CD4-positive, alpha-beta T cell (primary cell): ENCODE measurements at places on chromosomes 11 and 22.

DNA sequence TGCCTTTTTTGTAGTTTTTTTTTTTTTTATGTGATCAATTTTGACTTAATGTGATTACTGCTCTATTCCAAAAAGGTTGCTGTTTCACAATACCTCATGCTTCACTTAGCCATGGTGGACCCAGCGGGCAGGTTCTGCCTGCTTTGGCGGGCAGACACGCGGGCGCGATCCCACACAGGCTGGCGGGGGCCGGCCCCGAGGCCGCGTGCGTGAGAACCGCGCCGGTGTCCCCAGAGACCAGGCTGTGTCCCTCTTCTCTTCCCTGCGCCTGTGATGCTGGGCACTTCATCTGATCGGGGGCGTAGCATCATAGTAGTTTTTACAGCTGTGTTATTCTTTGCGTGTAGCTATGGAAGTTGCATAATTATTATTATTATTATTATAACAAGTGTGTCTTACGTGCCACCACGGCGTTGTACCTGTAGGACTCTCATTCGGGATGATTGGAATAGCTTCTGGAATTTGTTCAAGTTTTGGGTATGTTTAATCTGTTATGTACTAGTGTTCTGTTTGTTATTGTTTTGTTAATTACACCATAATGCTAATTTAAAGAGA is 12.5 kb downstream of the CCND1 start:
- DNase-seq, result no peak

DNA sequence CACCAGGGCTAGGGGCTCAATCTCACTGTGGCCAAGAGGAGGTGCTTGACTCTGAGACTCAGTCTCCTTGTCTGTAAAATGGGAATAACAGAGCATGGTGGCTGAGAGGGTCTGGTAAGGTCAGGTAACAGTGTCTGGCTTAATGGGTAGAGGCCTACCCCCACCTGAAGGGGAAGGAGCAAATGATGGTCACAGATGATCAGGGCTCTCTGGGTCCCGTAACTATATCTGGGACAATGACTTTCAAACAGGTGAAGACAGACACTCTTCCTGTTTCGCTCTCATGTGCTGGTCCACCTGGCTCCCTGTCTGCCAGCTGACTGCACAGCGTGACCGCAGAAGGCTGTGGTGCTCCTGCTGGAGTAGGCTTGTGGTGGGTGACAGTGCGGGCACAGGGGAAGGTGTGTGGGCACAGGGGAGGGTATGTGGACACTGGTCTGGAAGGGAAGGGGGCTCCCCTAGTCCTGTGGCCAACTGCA is 4.0 kb downstream of the A4GALT start:
- no peak for DNase-seq

DNA sequence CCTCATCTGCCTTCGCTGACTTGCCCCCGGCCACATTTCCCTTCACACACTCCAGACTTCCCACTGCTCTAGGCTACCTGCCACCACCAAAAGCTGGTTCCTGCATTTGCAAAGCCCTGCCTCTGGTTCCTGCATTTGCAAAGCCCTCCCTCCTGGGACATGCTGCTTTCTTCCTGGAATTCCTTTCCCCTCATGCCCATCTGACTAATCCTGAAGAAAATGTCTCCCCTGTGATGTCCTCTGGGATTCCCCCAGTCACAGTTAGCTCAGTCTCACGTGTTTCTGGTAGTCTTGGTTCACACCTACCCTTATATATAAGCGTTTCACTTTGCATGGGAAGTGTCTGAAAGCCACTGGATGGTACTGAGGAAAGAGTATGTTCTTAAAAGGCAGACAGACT is 206.9 kb downstream of the DBX1 start:
- no peak for DNase-seq

GRCh38 chr11:69828276-69828970 is 9.2 kb upstream of the FGF3 start:
- no peak for DNase-seq

- no peak for DNase-seq
Measured at GRCh38 chr11:101429703-101430540, 153.9 kb downstream of the TRPC6 start.

GRCh38 chr11:66976028-66976467 is 944 bp downstream of the C11orf86 start:
- DNase-seq, result no peak

DNA sequence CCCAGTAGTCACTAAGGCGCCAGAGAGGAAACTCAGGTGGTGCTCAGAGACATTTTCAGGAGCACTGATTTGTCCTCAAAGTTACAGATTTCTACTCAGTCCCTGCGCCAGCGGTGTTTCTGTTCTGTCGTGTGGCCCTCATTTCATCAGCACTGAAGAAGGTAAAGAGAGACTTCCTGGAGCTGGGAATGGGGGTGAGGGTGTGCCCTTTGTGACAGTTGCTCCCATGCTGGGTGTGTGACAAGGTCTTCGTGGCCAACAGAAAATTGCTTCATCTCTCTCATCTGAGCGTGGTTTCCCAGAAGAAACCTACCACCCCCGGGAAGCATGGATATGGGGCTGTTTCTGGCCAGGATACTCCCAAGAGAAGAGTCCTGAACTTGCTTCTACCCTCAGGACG is 2.0 kb upstream of the PPARA start:
- DNase-seq, result no peak

- no peak for DNase-seq
Measured at GRCh38 chr11:76234021-76234415, 27.7 kb upstream of the WNT11 start.
